Stimulated activated CD8-positive, alpha-beta memory T cell treated with anti-CD3 and anti-CD28 coated beads, Interleukin-4, amount 100 ng/mL, for 48 hours (primary cell): ENCODE measurements at places on chromosomes 4 and X.

DNA sequence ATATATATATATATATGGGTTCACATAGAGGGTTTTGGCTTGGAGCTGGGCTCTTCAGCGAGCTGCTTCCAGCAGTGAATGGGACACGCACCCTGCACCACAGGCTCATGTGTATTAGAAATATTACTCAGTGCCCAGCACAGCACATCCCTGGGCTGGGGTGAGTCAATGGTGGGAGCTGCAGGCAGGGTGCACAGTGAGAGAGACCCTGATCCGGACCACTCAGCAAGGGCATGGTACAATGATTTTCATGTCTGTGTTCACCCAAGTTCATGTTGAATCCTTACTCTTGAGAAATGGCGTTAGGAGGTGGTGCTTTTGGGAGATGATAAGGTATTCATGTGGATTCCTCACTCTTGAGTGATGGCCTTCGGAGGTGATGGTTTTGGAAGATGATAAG, 194.7 kb downstream of the ASMT start:
- no peak for DNase-seq

DNA sequence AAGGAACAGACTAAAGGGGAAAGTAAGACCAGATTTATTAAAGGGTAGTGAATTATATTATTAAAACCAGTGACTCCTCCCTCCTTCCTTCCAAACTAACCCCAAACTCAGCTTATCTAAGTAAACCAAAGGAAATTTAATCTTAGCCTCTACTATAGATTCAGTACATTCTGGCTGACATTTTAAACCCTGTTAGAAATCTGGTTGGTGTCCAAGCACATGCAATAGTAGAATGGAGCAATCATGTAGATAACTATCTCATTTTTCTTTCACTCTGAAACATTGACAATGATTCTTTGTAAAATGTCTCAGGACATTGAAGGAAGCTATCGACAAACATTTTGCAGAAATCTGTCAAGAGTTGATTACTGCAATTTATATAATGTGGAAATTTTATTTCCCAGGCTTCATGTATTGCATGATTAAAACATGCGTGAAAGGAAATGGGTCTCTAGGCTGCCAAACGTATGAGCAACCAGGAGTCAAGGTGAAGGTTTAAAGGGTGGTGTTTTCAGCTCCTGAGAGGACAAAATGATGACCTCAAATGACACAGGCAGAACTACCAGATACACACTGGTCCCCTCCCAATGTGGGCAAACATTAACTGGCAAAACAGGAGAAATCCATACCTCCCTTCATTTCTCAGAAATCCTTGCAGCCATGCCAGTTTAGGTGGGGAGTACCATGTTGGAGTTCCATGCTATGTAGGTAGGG, 58.2 kb upstream of the RBM47 start:
- DNase-seq = no peak

DNA sequence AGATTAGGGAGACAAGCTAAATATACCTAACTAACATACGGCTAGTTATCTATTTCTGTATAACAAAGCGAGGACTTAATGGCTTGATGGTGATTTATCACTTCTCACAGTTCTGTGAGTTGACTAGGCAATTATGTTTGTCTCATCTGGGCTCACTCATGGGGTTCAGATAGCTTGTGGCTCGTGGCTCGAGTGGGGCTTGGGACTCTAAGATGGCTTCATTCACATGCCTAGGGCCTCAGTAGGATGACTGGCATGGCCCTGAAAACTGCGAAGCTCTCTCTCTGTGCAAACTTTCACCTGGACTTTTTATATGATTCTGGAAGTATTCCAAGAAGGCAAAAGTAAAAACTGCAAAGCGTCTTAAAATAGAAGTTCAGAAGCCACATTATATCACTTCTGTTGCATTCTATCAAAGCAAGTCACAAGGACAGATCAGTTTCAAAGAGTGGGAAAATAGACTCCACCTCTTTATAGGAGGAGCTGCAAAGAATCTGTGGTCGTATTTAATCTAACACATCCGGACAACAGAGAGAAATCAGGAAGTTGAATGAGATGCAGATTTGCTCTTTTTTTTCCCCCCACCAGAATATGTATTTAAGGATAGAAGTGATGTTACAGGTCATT, 491.2 kb downstream of the INPP4B start:
- no peak for DNase-seq

DNA sequence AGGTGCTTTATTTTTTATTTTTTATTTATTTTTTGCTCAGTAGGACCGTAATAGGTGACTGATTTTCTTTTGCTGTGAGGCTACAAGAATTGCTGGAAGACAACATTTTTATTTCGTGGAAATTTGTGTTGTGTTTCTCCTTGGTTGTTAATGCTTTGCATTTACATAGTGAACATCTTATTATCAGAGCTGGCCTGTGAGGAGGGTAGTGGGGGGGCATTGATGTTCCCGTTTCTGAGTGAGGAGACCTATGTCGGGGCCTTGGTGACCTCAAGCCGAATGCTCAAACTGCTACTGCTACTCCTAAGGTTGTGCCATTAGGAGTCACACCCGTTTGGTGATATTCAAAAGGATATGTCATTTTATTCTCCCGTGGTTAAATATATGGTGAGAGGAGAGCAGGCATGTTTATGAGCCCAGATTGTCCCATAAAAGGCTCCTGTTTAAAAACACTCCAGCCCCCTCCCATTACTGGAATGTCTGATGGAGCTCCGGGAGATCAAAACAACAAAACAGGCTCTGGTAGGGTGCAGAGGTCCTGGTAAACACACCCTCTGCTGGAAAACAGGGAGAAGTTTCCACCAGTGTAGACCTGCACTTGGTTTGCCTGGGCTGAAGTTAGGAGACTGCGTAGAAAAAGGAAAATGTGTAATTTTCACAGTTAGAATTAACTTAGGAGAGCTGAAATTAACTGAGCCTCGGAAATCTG, 5.6 kb downstream of the PDGFRA start:
- DNase-seq = no peak

DNA sequence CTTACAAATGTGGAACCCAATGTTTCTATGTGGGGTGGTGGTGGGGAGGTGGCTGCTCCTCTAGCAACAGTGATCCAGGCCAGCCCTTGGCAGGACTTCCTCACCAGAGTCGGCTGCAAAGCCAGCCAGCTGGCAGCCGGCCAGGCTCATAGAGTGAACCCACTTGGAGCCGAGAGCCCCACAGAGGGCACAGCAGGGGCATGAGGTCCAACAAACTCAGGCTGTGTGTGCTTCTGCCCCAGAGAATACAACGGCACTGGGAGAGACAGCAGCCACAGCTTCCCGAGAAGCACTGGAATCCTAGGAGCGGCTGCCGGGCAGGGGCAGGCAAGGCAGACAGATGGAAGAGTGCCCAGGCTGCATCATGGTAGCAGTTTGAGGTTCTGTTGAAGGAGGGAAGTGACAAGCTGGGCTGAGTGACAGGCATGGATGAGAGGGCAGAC, 23.5 kb upstream of the SOWAHD start:
- no peak for DNase-seq

DNA sequence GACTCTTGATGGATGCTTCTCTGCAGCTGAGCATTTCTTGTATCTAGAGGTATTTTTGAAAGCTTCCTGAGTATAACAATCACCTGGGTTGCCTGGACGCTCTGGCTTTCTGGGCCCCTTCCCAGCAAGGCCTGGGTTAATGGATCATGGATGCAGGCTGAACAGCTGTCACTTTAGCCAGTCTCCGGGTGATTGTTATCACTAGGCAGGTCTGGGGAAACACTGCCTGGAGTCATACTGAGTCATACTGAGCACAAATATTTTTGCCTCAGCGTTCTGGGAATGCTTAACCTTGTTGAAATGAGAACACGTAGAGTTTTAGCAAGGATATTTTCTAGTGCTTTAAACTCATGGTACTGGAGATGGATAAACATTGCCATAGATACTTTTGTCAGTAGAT, 102.6 kb downstream of the PHEX start:
- no peak for DNase-seq

DNA sequence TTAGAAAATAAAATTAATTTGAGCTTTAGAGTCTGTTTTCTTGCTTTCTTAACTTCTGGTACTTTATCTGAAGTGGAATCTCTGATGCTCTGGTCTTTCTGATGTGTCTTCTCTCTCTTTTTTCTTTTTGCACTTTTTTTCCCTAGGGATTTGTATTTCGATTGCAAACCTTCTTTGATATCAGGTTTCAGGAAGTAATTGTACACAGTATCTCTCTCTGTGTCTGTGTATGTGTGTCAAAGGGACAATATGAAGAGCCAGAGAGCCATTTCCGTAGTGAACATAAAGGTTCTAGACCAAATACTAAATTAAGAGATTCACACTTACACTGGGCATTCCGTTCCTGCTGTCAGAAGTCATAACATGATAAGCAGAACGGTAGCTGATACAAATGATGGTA, 325.0 kb downstream of the PCDH7 start:
- DNase-seq = no peak

GRCh38 chr4:83036991-83037665, 2.1 kb downstream of the COPS4 start:
- no peak for DNase-seq

DNA sequence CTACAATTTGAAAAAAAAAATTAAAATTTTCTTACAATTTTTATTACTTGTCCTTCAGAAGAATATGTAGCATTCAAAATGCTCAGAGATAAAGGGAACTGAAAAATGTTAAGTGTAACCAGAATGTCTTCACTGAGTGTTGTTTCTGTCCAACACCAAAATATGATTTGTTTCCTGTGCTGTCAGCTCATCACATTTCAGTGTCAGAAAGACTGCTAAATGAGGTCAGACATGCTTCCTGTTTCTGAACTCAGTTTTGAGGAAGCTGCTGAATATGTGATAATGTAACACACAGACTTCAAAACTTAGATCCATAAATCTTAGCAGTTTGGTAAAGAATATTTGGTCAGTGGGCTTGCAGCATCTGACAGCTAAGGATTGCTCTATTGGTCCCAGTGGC, 1849.7 kb downstream of the PCDH7 start:
- no peak for DNase-seq

- peak; percentile 56 for DNase-seq
Observed at GRCh38 chrX:155056877-155057792, 13.8 kb downstream of the CMC4 start.

- DNase-seq = no peak
Observed at GRCh38 chrX:124960454-124960853, 359.2 kb upstream of the TEX13C start.

DNA sequence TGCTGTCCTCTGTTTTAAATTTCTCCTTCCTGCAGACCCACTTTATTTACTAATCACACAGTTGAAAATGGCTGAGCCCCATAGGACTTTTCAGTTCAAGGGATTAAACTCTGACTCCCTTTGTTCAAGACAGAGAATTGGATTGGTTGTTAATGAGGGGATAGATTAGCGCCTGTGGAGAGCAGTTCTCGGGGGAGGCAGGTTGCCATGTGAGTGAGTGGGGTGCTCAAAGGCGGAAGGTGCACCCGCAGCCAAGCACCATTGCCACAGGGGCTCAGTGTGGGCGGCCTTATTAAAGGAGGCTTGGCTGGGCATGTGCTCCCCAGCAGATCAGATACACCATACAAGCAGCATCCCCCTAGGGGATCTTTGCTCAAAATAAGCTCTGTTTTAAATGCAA, 7.9 kb upstream of the CBR4 start:
- DNase-seq = no peak

DNA sequence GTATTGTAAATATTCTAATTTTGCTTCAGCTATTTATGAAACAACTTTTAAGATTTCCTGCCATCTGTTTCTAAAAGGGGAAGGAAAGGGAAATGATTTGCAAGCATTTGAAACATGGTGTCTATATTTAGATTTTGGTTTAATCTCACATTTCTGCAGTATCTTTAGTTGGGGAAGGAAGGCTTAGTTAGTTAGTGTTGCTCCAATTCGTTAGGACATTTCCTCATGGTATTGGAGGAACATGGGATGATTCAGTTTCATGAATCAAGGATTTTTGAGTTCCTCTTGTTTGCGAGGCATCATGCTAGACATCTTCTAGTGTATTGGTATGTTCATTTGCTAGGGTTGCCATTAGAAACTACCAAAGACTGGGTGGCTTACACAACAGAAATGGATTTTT, 20.5 kb upstream of the TMEM192 start:
- DNase-seq = no peak

- no peak for DNase-seq
Observed at GRCh38 chr4:52001616-52002015, 18.5 kb downstream of the LRRC66 start.
